Nasal cavity respiratory epithelium epithelial cell of viscerocranial mucosa (primary cell): ENCODE measurements at places on chromosomes 12 and 14. TPM values are rescaled to one million over a fixed set of nuclear protein-coding genes. Genes with fewer than 3 reads are reported as not detected.

Gene SLC4A8
- 0.14 and 0.68 TPM in 2 replicates for total RNA-seq

Gene TMEM30B
- total RNA-seq = 14.7 and 28.3 TPM in 2 replicates

Gene MFAP5
- total RNA-seq = 0.14 and 19.5 TPM in 2 replicates

Gene LHX5
- under 0.01 and 0.34 TPM in 2 replicates for total RNA-seq

Gene TMTC1
- total RNA-seq = 7.9 and 38.8 TPM in 2 replicates

Gene CMKLR1
- total RNA-seq = not detected in 2 replicates

Gene PLEKHH1
- total RNA-seq = 2.7 and 5.5 TPM in 2 replicates

Gene PMCH
- not detected in 2 replicates for total RNA-seq

Gene RPL10L
- total RNA-seq = not detected in 2 replicates

Gene ADSS1
- 3.8 and 11.5 TPM in 2 replicates for total RNA-seq

Gene CFAP251
- total RNA-seq = 18.1 and 28.0 TPM in 2 replicates

Gene C12orf42
- total RNA-seq = not detected in 2 replicates

Gene OTOGL
- total RNA-seq = under 0.01 TPM in 1 of 2 replicates, not detected in the other

Gene ENDOU
- under 0.01 TPM in 1 of 2 replicates, not detected in the other for total RNA-seq

Gene PZP
- total RNA-seq = not detected in 2 replicates

Gene BICDL1
- total RNA-seq = 15.7 and 46.9 TPM in 2 replicates

Gene TMEM63C
- 1.4 and 7.9 TPM in 2 replicates for total RNA-seq

Gene ERP29
- 74.6 and 90.6 TPM in 2 replicates for total RNA-seq

Gene ACOT6
- not detected in 2 replicates for total RNA-seq

Gene ERBB3
- total RNA-seq = 35.2 and 43.9 TPM in 2 replicates

Gene NAB2
- 22.9 and 54.0 TPM in 2 replicates for total RNA-seq

Gene TRPV4
- total RNA-seq = 0.68 and 3.6 TPM in 2 replicates

Gene CCND2
- total RNA-seq = 249 and 328 TPM in 2 replicates

Gene TMEM229B
- total RNA-seq = 0.68 and 4.8 TPM in 2 replicates

Gene TOMM20L
- total RNA-seq = not detected in 2 replicates

Gene PTPRB
- 0.34 and 0.85 TPM in 2 replicates for total RNA-seq

Gene CCDC197
- not detected in 2 replicates for total RNA-seq

Gene TMEM253
- under 0.01 and 0.28 TPM in 2 replicates for total RNA-seq

Gene CLBA1
- total RNA-seq = 11.8 and 13.0 TPM in 2 replicates

Gene TSHR
- not detected in 2 replicates for total RNA-seq

Gene TMCC3
- 11.4 and 13.7 TPM in 2 replicates for total RNA-seq

Gene USP44
- 0.21 and 0.34 TPM in 2 replicates for total RNA-seq

Gene VRK1
- 14.5 and 16.7 TPM in 2 replicates for total RNA-seq

Gene NTS
- not detected in 2 replicates for total RNA-seq

Gene LBHD2
- not detected in 2 replicates for total RNA-seq

Gene FOXA1
- total RNA-seq = 8.2 and 8.3 TPM in 2 replicates

Gene DACT1
- 1.4 and 2.6 TPM in 2 replicates for total RNA-seq

Gene SMCO2
- 1.1 and 4.1 TPM in 2 replicates for total RNA-seq

Gene LRRK2
- 0.34 and 2.1 TPM in 2 replicates for total RNA-seq

Gene SPTB
- not detected in 2 replicates for total RNA-seq

Gene KRT77
- total RNA-seq = not detected in 2 replicates

Gene KRT82
- not detected in 2 replicates for total RNA-seq

Gene PRB2
- total RNA-seq = not detected in 2 replicates

Gene INHBC
- total RNA-seq = not detected in 2 replicates

Gene GDF3
- not detected in 2 replicates for total RNA-seq

Gene RFLNA
- total RNA-seq = 0.34 and 4.0 TPM in 2 replicates

Gene NID2
- total RNA-seq = under 0.01 and 0.07 TPM in 2 replicates

Gene CD163
- not detected in 2 replicates for total RNA-seq

Gene PDE3A
- under 0.01 TPM in 1 of 2 replicates, not detected in the other for total RNA-seq

Gene ACVR1B
- total RNA-seq = 22.2 and 23.1 TPM in 2 replicates

Gene GLIPR1L1
- not detected in 2 replicates for total RNA-seq
